ENCODE measurements at places on chromosomes 12 and 14.

- DNase-seq = no peak
Observed at GRCh38 chr12:21865846-21866245, 75.4 kb downstream of the ABCC9 start.

- no peak for DNase-seq
Observed at GRCh38 chr14:102891556-102891955, 30.9 kb upstream of the AMN start.

DNA sequence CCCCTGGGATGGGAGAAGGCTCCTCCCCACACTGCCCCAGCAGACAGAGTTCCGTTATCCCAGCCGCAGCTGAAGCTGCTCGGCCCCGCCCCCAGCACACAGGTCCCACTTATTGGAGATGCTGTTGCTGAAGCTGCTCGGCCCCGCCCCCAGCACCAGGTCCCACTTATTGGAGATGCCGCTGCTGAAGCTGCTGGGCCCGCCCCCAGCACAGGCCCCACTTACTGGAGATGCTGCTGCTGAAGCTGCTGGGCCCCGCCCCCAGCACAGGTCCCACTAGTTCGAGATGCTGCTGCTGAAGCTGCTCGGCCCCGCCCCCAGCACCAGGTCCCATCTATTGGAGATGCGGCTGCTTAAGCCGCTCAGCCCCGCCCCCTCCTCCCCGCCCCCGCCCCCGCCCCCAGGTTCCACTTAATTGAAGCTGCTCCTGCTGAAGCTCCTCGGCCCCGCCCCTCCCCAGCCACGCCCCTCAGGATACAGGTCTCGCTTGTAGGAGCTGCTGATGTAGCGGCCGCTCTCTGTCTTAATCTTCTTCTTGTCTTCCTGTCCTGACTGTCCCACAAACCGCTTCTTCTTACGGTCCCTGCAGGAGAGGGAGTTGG is 12.0 kb downstream of the CFAP73 start:
- no peak for DNase-seq

- no peak for DNase-seq
Observed at GRCh38 chr12:57429473-57430111, 1.3 kb downstream of the R3HDM2 start.
